ENCODE measurements at places on chromosomes 13 and 19.

- no peak overlapping the region for H3K4me3 ChIP-seq
- H3K27ac ChIP-seq, result no peak overlapping the region
- H3K27me3 ChIP-seq, result no peaks in the 10 kb centered on the region
- no peaks in the 10 kb centered on the region for H3K36me3 ChIP-seq
- no peaks in the 10 kb centered on the region for H3K4me1 ChIP-seq
- DNase-seq, result peak; percentile 21
These were observed 2.7 kb upstream of the GNA15 start for GRCh38 chr19:3132971-3133792.

- H3K4me1 ChIP-seq, result no peaks in the 10 kb centered on the region
- no peak overlapping the region for H3K27ac ChIP-seq
- H3K36me3 ChIP-seq, result no peaks in the 10 kb centered on the region
These were observed 10.3 kb upstream of the POSTN start for GRCh38 chr13:37608750-37609339.

DNA sequence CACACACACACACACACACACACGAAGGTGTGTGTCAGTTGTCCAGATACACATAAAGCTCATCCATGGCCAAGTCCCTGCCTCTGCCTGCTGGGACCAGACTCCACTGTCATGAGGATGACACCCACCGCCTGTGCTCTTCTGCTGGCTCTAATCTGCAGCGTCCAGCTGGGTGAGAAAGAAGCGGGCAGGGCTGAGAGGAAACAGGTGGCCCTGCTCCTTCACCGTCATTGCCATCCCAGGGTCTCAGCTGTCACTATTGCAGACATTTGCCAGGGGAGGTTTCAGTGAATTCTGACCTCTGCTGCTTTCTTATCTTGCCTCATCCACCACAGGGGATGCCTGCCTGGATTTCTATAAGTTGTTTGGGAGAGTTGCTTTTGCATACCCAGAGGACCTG lies 31.4 kb downstream of the SCGB2B2 start:
- H3K4me3 ChIP-seq, result no peak overlapping the region
- H3K36me3 ChIP-seq, result no peaks in the 10 kb centered on the region
- DNase-seq, result no peak
- no peaks in the 10 kb centered on the region for H3K4me1 ChIP-seq
- no peaks in the 10 kb centered on the region for H3K27me3 ChIP-seq
- no peak overlapping the region for H3K27ac ChIP-seq

GRCh38 chr19:16608290-16608739 lies 19.7 kb downstream of the MED26 start:
- H3K36me3 ChIP-seq, result no peaks in the 10 kb centered on the region
- no peaks in the 10 kb centered on the region for H3K27me3 ChIP-seq
- peak; percentile 91 for DNase-seq
- no peak overlapping the region for H3K4me3 ChIP-seq

- peak overlapping the region; percentile 77 for H3K4me3 ChIP-seq
- peaks cover 16% of the 10 kb centered on the region for H3K4me1 ChIP-seq
- H3K27ac ChIP-seq, result peak overlapping the region; percentile 91
- no peaks in the 10 kb centered on the region for H3K27me3 ChIP-seq
These were observed 799 bp downstream of the PVR start for GRCh38 chr19:44644402-44645016.

- H3K27ac ChIP-seq, result peak overlapping the region; percentile 4
- no peaks in the 10 kb centered on the region for H3K27me3 ChIP-seq
- no peak overlapping the region for H3K4me3 ChIP-seq
- H3K4me1 ChIP-seq, result peaks cover 8% of the 10 kb centered on the region
These were observed 42.0 kb upstream of the GGACT start for GRCh38 chr13:100630555-100630954.

DNA sequence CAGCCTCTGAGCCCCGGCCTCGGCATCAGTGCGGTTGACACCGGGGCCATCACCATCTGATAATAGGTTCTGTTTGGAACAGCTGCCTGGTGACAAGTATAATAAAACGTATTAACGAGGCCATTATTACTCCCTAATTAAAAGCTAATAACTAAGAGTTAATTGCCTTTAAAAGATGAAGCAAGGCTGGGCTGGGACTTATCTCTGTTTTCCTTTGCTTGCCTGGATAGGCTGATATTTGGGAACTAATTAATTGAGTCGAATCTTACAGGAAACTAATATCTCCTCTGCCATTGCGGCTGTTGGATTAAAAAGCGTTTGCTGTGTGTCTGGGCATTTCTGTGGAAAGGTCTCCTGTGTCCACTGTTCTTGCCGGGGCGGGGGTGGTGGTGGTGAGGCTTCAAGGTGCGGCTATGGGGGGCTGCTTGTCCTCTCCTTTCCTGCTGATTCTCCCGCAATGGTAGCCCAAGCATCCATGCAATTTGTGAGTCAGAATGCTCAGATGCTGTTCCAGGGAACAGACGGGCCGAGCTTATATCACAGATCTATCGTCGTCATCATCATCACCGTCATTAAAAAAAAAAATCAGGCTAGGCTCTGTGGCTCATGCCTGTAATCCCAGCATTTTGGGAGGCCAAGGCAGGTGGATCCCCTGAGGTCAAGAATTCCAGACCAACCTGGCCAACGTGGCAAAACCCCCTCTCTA lies 162.7 kb downstream of the PTPRS start:
- 0 out of 2 replicates have a peak, but pooled peaks cover 2% of the 10 kb centered on the region for H3K4me1 ChIP-seq
- no peak overlapping the region for H3K4me3 ChIP-seq

- no peaks in the 10 kb centered on the region for H3K36me3 ChIP-seq
- H3K27ac ChIP-seq, result no peak overlapping the region
- no peak overlapping the region for H3K4me3 ChIP-seq
- no peak for DNase-seq
- no peaks in the 10 kb centered on the region for H3K4me1 ChIP-seq
These were observed 33.6 kb downstream of the ERICH4 start for GRCh38 chr19:41476583-41476982.

DNA sequence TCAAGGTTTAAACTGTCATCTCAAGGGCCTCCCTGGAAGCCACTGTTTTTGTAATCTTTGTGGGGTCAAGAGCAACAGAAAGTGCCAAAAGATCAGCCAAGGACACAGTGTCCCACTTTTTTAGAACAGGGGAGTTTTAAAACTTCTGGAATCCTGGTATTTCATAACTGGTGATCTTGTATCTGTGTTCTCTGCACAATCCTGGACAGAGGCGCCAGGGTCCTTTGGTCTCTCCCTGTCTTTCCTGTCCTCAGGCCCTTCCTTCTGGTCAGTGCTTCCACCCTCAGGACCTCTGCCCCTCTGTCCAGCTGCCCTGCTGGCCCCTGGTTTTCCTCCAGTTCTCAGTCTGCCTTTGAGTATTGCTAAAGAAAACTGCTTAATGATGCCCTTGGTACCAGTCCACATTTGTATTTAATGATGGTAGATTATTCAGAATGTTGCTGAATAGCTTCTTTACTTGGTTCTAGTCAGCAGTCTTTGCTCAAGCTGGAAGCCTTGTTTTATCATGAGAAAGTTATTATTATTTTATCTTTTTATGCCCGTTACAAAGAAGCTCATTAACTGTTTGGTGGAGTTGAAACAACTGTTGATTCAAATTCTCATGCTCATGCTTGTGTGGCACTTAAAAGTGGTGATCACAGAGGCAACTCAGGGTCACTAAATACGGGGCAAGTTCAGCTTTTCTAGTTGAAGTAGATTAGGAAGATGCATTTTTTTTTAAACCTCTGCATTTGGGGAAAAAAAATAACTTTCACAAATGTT lies 47.5 kb downstream of the WASF3 start:
- H3K4me1 ChIP-seq, result peaks cover 14% of the 10 kb centered on the region
- H3K27me3 ChIP-seq, result no peaks in the 10 kb centered on the region
- DNase-seq, result no peak
- no peak overlapping the region for H3K27ac ChIP-seq

DNA sequence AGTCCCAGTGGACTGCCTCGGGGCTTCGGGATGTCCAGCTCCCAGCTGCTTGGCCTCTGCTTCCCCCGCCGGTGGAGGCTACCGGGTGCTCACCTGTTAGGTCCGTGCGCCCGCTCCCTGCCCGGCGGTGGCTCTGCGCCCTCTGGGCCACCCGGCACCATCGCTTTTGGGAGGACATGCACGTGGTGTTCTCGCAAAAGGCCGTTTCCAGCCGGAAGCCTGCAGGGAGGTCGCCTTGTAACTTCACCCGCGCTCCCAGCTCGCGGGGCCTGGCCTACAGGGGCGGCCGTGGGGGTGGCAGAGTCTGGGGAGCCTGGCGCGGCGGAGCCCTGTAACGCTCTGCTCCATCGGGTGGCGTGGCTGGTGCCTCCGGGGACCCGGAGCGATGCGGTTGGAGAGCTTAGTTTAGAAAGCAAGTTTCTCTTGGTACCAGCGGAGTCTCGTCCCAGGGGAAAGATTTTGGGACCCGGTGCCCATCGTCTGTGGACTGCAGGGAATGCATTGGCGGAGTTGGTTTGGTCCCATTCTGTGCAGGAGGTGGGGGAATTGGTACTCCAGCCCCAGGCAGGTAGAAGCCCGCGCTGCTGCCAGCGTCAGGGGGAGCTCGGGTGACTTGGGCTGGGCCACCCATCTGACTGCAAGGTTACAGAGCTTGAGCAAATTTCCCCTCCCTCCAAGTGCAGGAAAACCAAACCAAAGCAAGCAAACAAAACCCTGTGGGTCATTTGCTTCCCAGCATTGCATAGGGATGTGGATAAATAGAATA lies 673 bp downstream of the SPATA13 start:
- DNase-seq, result no peak
- H3K27ac ChIP-seq, result peak overlapping the region; percentile 53
- H3K36me3 ChIP-seq, result peaks cover 4% of the 10 kb centered on the region
- H3K4me1 ChIP-seq, result peaks cover 21% of the 10 kb centered on the region
- no peaks in the 10 kb centered on the region for H3K27me3 ChIP-seq

- H3K4me1 ChIP-seq, result no peaks in the 10 kb centered on the region
- DNase-seq, result no peak
- H3K36me3 ChIP-seq, result no peaks in the 10 kb centered on the region
- H3K27ac ChIP-seq, result no peak overlapping the region
These were observed 377.0 kb downstream of the OLFM4 start for GRCh38 chr13:53405616-53406015.

DNA sequence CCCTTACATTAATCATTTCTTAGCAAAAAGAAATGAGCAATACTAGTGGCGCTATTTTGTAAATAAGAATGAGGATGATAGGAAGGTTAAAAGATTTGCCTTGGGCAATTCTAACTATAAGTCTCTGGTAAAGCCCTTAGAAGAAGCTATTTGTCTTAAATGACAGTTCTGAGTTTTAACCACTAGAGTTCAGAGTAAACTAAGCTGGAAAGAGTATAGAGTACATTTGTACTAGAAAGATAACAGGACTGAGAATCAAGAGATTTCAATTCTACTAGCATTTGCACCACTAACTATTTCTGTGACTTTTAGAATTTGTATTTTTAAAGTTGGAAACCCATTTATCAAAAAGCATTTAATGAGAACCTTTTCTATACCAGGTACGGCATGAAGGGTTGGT lies 750.3 kb downstream of the OLFM4 start:
- H3K36me3 ChIP-seq, result no peaks in the 10 kb centered on the region
- H3K4me3 ChIP-seq, result no peak overlapping the region
- H3K27ac ChIP-seq, result no peak overlapping the region
- no peaks in the 10 kb centered on the region for H3K4me1 ChIP-seq
- H3K27me3 ChIP-seq, result no peaks in the 10 kb centered on the region

DNA sequence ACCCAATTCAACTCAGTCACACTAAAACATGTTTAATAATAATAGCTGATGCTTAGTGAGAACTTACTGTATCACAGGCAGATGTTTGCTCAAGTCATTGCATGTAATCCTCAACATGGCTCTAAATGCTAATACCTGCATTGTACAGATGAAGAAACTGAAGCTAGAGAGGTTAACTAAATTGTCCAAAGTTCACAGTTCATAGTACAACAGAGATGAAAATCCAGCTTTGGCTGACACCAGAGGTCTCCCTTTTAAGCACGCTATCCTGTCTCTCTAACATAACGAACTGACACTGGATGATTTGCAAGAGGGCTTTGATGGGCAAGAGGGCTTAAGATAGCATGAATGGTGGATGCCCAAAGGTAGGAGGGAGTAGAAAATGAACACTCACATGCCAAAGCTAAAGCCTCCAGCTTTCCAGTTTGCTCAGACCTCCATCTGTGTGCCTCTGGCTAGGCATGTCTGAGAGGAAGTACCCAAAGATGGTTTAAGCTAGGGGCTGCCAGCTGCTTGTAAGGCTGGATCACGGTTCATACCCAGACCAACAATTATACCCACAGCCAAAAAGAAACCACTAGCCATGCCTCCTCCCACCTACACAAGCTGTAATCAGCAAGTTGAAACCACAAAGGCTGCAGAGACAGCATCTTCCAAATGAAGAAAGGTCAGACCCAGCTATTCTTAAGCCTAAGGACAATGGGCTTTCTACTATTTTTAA lies 196.9 kb upstream of the UBL3 start:
- no peaks in the 10 kb centered on the region for H3K36me3 ChIP-seq
- H3K4me1 ChIP-seq, result peaks cover 13% of the 10 kb centered on the region
- no peaks in the 10 kb centered on the region for H3K27me3 ChIP-seq
- no peak overlapping the region for H3K27ac ChIP-seq

DNA sequence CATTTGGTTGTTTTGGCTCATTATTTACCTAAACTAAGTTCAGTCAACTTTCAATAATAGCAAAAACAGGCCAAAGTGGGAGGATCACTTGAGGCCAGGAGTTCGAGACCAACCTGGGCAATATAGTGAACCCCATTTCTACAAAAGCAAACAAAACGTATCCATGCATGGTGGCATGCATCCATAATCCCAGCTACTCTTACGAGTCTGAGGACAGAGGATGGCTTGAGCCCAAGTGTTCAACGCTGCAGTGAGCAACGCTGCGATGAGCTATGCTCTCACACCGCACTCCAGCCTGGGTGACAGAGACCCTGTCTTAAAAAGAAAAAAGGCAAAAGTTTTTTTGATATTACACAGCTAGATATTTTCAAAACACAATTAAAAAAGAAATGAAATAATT lies 570.0 kb upstream of the GPC6 start:
- DNase-seq, result no peak
- no peaks in the 10 kb centered on the region for H3K4me1 ChIP-seq
- no peak overlapping the region for H3K27ac ChIP-seq
- no peak overlapping the region for H3K4me3 ChIP-seq
- H3K36me3 ChIP-seq, result no peaks in the 10 kb centered on the region

GRCh38 chr19:33871605-33872004 lies 74.9 kb downstream of the KCTD15 start:
- no peak for DNase-seq
- peaks cover 10% of the 10 kb centered on the region for H3K27me3 ChIP-seq
- no peaks in the 10 kb centered on the region for H3K4me1 ChIP-seq
- H3K36me3 ChIP-seq, result no peaks in the 10 kb centered on the region
- no peak overlapping the region for H3K27ac ChIP-seq
- no peak overlapping the region for H3K4me3 ChIP-seq

GRCh38 chr19:2490659-2491058 lies 14.7 kb downstream of the GADD45B start:
- H3K27ac ChIP-seq, result no peak overlapping the region
- no peaks in the 10 kb centered on the region for H3K27me3 ChIP-seq
- H3K4me3 ChIP-seq, result no peak overlapping the region
- no peak for DNase-seq
- peaks cover 20% of the 10 kb centered on the region for H3K4me1 ChIP-seq

DNA sequence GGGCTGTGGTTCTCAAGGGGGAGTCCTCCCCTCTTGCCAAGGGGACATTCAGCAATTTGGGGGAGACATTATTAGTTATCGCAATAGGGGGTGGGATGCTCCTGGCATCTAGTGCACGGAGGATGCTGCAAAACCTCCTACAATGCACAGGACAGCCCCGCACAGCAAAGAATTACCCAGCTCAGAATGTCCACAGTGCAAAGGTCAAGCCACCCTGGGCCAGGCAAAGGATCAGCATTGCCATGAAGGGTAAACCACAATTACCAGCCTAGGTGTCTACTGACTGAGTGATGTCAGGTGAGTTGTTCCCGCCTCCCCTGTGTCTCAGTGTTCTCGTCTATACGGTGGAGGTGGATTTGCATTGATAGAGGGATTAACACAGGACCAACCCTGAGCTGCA lies 2.4 kb upstream of the METTL21C start:
- H3K27ac ChIP-seq, result no peak overlapping the region
- H3K27me3 ChIP-seq, result peaks cover 33% of the 10 kb centered on the region
- no peaks in the 10 kb centered on the region for H3K36me3 ChIP-seq
- DNase-seq, result no peak
- H3K4me1 ChIP-seq, result no peaks in the 10 kb centered on the region

All from IMR-90 (cell line).